Glomerular endothelial cell (primary cell): ENCODE measurements at places on chromosomes 11 and 22. TPM values are rescaled to one million over a fixed set of nuclear protein-coding genes. Genes with fewer than 3 reads are reported as not detected.

- no peak for DNase-seq
Observed at GRCh38 chr11:88301488-88302140, 35.9 kb downstream of the CTSC start.

FAM83F gene
- total RNA-seq: 0.05 and 0.18 TPM in 2 replicates

- DNase-seq: no peak
Observed at GRCh38 chr22:22744412-22745224, 100.2 kb downstream of the GGTLC2 start.

INS gene
- total RNA-seq: not detected in 2 replicates

GPHA2 gene
- total RNA-seq: not detected in 2 replicates

- no peak for DNase-seq
Observed at GRCh38 chr11:46363031-46363407, 15.8 kb downstream of the DGKZ start.

SCN3B gene
- total RNA-seq: 5.4 and 5.8 TPM in 2 replicates

- no peak for DNase-seq
Observed at GRCh38 chr11:19275496-19275895, 34.8 kb upstream of the E2F8 start.

GRCh38 chr11:10518891-10519290 is 22.1 kb downstream of the RNF141 start:
- DNase-seq: no peak

DNA sequence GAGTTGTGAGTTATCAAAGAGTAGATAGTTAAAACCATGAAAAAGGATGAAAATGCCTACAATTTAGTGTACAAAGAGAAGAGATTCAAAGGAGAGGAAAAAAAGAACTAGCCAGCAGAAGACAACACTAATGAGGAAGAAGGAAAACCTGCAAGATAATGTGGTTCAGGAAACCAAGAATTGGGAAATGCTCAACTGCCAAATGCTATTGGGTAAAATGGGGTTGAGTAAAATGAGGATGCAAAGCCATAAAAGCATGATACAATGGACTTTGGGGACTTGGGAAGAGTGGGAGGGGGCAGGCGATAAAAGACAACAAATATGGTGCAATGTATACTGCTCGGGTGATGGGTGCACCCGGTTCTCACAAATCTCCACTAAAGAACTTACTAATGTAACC is 7.6 kb upstream of the OR52K2 start:
- no peak for DNase-seq

CEP126 gene
- total RNA-seq: 0.15 and 0.58 TPM in 2 replicates

ST14 gene
- 0.12 TPM in 1 of 2 replicates, not detected in the other for total RNA-seq

DNA sequence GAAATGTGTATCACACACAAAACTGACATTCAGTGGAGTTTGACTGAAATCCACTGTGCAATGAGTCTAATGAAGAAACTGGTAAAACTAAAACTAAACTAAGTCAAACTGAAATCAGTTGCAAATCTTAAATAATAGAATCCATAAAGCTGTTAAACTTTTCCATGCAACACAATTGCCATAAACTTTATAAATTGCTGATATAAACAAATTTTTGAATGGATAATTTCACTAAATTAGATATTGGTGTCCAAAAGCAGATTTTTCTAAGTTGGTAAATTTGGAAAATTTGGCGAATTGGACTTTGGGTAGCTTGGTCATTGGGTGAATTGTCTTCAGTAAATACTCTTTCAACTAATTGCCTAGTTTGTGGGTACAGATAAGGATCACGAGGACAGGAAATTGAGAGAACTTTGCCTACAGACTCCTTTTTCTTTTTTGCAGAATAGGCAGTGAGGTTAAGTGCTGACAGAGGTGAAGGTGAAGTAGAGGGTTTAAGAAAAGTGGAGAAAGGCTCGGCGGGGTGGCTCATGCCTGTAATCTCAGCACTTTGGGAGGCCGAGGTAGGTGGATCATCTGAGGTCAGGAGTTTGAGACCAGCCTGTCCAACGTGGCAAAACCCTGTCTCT is 12.8 kb downstream of the MRPL17 start:
- DNase-seq: no peak

ACTN3 gene
- total RNA-seq: not detected in 2 replicates

KDELR3 gene
- 36.2 and 61.1 TPM in 2 replicates for total RNA-seq

DNA sequence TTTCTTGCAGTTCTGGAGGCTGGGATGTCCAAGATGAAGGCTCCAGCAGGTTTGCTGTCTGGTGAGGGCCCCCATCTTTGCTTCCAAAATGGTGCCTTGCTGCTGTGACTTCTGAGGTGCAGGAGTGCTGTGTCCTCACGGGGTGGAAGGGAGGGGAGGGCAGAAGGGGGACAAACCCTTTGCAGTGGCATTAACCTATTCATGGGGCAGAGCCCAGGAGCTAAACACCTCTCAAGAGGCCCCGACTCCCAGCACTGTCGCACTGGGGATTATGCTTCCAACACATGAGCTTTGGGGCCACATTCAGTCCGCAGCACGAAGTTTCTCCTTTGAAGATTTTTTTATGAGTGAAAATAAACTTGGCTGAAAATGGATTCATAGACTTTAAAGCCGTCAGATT is 25.5 kb upstream of the OSBPL5 start:
- DNase-seq: no peak

DNA sequence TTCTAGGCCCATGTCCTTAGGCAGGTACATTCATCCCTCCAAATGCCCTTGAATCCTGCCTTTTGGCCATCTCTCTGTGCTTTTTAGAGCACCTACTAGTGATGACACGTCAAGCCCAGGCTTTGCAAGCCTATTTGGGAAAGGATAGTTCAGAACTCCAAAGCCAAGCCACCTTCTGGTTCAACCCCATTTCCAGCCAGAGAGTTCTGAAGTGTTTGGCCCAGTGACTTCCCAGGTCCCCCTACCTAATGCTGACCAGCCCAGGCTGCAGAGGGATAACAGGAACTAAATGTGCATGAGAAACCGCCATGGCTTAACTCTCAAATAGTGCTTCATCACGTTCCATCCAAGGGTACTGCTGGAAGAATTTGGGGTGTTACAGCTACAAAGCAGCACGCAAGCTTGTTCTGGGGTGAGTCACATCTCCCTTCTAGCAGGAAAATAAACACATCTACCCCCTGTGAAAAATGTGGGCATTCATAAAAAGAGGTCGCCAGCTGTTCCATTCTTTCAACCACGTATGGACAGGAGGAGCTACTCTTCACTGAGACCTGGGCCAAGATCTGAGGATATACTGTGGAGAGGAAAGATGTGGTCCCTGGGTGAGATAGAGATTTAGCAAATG is 2.0 kb upstream of the FXYD6 start:
- no peak for DNase-seq

- DNase-seq: no peak
Observed at GRCh38 chr11:123174196-123175183, 20.6 kb downstream of the CLMP start.

- peak; percentile 71 for DNase-seq
Observed at GRCh38 chr22:30291058-30291892, 2.0 kb upstream of the CASTOR1 start.

OR51B4 gene
- total RNA-seq: not detected in 2 replicates

SYT9 gene
- 0.10 TPM in 1 of 2 replicates, not detected in the other for total RNA-seq

OLFML1 gene
- total RNA-seq: not detected in 2 replicates
